ENCODE measurements at places on chromosomes 2 and 18. TPM values are rescaled to one million over a fixed set of nuclear protein-coding genes. Genes with fewer than 3 reads are reported as not detected.

The ZAP70 gene
- 0.55 TPM for total RNA-seq

The CCDC102B gene
- 1.6 TPM for total RNA-seq

The ZNF521 gene
- 14.5 TPM for total RNA-seq

The SF3B1 gene
- total RNA-seq: 141 TPM

- no peak for DNase-seq
Observed at GRCh38 chr2:167890739-167891138, 356.7 kb downstream of the STK39 start.

DNA sequence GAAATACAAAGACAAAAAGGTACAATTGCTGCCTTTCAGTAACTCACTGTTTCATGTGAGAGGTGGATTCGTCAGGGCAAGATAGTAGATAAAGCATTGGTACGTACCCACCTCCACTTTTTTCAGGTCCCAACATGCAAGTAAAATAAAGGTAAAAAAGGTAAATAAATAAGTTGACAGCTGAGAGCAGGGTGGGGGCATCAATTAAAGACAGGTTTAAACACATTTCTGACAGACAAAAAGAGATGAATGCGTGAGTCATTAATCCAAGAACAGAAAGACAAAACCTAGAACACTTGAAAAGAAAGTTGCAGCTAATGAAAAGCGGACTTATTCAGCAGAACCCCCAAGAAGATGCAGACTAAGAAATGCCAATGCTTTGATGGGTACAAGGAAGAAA is 979.6 kb upstream of the CDH2 start:
- DNase-seq: no peak

DNA sequence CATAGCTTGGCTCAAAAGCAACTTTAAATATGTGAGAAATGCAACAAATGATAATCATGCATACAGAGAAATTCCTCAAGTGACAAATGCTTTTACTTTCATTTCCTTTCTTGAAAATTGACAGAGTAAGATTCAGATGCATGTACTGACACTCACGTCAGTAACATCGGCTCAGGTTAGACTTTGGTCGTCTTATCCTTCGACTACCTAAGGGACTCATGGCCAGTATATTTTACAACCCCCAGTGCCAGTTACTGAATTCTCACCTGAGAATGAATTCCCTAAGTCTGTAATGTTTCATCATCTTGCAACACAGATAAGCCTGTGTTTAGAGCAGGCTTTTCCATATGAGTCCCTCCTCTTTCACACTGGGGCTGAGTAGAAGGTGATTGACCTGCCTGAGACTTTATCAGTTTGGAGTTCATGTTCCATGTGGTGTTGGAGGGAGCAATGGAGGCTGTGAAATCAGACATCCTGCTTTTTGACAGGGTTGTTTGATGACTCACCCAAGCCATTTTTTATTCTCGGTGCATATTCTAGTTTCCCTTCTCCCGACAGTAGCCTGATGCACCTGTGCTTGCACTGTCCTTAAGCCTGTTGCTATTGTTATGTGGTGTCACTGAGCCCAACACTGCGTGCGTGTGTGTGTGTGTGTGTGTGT is 30.5 kb upstream of the ATP8B1 start:
- no peak for DNase-seq

DNA sequence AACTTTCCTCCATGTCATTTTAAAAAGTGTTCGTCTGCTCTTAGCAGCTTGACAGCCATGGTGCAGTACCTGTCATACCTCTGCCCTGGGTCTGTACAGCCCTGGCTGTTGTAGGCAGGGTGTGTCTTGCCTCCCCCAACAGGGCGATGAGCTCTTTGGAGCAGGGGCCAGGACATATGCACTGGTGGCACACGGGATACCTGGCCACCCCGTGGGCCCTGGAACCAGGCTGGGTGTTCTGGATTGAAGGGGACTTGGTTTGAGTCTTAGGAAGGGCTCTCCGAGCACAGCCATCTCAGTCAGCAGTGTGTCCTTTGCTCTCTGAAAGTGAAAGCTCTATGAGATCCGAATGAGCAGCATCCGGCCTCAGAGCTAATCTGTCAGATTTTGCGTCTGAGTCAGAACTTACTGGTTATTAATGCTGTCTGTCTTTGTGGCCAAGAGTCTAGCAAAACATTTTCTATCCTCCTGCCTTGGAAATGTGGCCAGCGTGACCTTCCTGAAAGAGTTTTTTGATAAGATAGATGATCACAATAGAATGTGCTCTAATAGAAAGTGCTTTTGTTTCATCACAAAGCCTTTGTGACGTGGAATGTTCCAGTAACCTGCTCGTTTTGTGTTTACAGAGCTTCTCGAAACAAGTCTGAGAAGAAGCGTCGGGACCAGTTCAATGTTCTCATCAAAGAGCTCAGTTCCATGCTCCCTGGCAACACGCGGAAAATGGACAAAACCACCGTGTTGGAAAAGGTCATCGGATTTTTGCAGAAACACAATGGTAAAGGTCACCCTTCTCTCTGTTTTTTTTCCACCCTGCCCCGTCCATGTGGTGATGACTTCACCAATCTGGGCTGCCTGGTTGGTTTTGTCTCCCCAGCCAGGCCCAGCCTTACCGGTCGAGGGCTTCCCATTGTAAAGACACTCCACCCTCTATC is 77.3 kb upstream of the RPL31 start:
- DNase-seq: no peak

DNA sequence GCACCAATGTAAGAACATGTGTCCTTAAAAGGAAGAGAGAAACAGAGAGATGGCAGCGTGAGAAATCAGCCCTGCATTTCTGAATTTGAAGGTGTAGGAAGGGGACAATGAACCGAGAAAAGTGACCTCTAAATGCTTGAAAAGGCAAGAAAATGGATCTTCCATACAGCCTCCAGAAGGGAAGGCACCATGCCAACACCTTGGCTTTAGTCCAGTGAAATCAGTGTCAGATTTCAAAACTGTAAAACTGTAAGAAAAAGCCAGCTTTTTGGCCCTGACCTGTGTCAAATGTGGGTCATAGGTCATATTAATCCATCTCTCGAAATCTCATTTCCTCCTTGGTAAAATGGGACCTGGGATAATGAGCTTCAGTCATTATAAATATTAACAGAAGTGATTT is 762.3 kb downstream of the DCDC2C start:
- no peak for DNase-seq

DNA sequence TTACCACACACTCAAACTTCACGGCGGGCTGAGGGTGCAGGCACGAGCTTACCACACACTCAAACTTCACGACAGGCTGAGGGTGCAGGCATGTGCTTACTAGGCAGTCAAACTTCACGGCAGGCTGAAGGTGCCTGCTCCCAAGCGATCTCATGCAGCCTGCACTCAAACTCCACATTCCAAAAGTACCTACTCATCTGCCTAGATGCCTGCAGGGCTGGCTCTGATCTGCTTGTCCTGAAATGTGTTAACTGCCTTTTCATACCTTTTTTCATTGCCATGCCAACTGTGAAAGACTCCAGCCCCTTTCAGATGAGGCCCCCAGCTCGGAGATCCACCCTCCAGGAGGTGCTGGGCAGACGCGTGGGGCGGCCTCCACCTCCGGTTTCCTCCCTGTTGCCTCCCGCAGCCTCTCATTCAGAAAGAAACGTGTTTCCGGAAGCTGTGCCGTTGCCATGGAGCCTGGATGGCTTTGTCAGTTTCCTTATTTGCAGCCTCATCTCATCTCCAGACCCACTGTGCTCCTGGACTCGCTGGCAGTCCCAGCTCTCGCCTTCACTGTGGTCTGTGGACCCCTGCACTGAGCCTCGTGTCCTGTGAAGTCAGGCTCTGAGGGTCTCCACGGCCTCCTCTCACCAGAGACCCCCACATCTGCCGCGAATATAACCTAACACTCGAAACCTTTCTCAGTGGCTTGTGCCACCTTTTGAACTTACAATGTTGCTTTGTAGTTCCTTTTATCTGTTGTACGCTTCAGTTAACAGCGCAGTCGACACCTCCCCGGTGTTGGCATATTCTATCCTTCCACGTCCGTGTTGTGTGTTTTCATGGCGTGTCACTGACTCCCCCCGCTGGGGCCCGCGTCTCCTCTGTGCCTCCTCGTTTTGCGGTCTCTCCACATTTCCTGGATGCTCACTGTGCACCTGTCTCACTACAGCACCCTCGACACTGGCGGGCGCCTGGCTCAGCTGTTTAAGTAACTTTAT is 106.1 kb upstream of the ALKAL2 start:
- peak; percentile 90 for DNase-seq
